Activated naive CD8-positive, alpha-beta T cell treated with anti-CD3 and anti-CD28 coated beads, Interleukin-2, amount 10 ng/mL, durations not matched to agents 7 days and 5 days (primary cell): ENCODE measurements at places on chromosomes 2 and 18. TPM values are rescaled to one million over a fixed set of nuclear protein-coding genes. Genes with fewer than 3 reads are reported as not detected.

The PSTPIP2 gene
- total RNA-seq: 12.6 TPM

- DNase-seq: no peak
These were observed 18.7 kb upstream of the ACVR1 start for GRCh38 chr2:157894694-157895435.

DNA sequence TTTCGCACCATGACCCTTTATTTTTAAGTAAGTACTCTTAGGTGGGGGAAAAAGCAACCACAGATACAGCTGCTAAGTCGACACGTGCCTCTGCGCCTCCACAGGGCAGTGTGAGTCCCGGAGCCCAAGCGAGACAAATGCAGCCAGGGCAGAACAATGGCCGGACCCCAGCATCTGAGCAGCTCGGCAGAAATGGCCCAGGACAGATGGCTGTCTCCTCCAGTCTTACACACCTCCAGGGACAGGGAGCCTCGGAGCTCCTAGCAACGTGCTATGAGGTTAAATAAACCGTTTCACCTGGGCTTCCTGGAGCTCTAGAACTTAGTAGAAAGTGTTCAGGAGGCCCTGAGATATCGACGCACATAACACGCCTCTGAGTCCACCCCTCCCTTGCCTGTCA is 47.3 kb upstream of the SALL3 start:
- no peak for DNase-seq

DNA sequence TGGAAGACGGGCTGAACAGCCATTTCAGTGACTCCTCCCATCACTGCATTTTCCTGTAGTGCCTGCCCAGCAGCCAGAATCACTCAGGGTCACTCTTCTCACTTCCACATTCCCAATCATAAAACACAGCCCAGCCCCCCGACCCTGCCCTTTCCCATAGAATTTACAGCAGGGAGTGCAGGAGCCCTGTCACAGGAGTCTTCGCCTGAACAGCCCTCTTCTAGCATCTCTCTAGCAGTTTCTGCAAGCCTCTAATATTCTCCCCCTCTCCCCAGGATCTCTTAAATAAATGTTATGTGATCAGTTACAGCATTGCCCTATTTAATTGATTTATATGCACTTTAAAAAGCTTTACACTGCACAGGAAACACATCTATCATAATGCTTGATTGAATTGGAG is 42.9 kb upstream of the KLHL29 start:
- DNase-seq: no peak

- no peak for DNase-seq
These were observed 37.9 kb upstream of the TTR start for GRCh38 chr18:31553800-31554199.
